ENCODE measurements at places on chromosomes 2 and 18. TPM values are rescaled to one million over a fixed set of nuclear protein-coding genes. Genes with fewer than 3 reads are reported as not detected.
A peak's percentile ranks its signal among the peaks of the same experiment; 100 is the strongest.

- H3K27ac ChIP-seq: no peak overlapping the region
- no peaks in the 10 kb centered on the region for H3K27me3 ChIP-seq
- no peak overlapping the region for H3K4me3 ChIP-seq
- DNase-seq: no peak
Measured at GRCh38 chr18:71625556-71626090, 918.5 kb downstream of the CBLN2 start.

- H3K4me1 ChIP-seq: peaks cover 35% of the 10 kb centered on the region
- peaks cover 9% of the 10 kb centered on the region for H3K36me3 ChIP-seq
- H3K4me3 ChIP-seq: no peak overlapping the region
- no peaks in the 10 kb centered on the region for H3K27me3 ChIP-seq
- H3K27ac ChIP-seq: no peak overlapping the region
Measured at GRCh38 chr18:47893939-47894699, 36.3 kb downstream of the SMAD2 start.

DNA sequence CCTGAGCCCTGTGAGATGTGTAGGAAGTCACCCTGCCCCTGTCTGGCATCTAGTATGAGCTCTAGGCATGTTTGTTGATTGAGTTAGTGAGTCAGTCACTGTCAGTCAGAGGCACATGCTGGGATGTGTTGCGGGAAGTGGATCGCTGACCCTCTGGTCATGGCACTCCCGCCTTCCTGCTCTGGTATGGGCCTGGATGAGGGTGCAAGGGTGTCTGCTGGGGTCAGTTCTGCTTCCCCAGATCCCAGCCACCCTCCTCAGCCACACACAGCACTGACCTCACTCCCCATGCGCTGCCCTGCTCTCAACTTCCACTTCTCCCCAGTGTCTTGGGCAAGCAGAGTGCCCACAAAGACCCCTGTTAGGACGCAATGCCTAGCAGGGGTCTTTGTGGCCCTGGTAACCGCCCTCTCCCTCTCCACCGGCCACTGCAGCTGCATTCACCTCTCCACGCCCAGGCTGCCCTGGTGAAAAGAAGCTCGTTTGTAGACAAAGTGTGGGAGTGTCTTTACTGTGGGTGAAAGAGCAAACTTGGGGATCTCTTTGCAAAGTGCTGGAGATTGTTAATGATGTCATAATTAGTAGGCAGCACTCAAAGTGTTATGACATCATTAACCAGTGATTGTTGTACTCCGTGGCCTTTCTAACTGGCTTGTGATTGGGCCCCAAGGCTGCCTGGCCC lies 252.1 kb downstream of the LDLRAD4 start:
- H3K4me3 ChIP-seq: no peak overlapping the region
- no peaks in the 10 kb centered on the region for H3K27me3 ChIP-seq
- H3K27ac ChIP-seq: peak overlapping the region; percentile 74
- H3K4me1 ChIP-seq: peaks cover 24% of the 10 kb centered on the region
- peaks cover 18% of the 10 kb centered on the region for H3K36me3 ChIP-seq

- peaks cover 9% of the 10 kb centered on the region for H3K4me1 ChIP-seq
- DNase-seq: no peak
- no peak overlapping the region for H3K4me3 ChIP-seq
- H3K27ac ChIP-seq: no peak overlapping the region
- no peaks in the 10 kb centered on the region for H3K36me3 ChIP-seq
Measured at GRCh38 chr18:48986851-48987761, 36.3 kb upstream of the SMAD7 start.

DNA sequence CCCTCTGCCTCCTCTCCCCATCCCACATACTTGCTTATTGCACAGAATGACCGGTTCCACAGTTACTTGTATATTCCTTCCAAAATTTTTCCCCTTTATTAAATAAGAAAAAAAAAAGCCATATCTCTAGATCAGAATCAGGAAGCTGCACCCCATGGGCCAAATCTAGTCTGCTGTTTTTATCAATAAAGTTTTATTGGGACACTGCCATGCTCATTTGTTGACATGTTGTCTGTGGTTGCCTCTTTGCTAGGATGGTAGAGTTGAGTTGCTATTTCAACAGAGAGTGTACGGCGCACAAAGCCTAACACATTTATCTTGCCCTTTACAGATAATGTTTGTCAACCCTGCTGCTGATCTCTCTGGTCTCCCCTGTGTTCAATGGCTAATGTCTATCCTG lies 15.8 kb upstream of the PIEZO2 start:
- no peak overlapping the region for H3K4me3 ChIP-seq
- DNase-seq: no peak
- no peaks in the 10 kb centered on the region for H3K4me1 ChIP-seq
- no peaks in the 10 kb centered on the region for H3K36me3 ChIP-seq
- H3K27ac ChIP-seq: no peak overlapping the region

DNA sequence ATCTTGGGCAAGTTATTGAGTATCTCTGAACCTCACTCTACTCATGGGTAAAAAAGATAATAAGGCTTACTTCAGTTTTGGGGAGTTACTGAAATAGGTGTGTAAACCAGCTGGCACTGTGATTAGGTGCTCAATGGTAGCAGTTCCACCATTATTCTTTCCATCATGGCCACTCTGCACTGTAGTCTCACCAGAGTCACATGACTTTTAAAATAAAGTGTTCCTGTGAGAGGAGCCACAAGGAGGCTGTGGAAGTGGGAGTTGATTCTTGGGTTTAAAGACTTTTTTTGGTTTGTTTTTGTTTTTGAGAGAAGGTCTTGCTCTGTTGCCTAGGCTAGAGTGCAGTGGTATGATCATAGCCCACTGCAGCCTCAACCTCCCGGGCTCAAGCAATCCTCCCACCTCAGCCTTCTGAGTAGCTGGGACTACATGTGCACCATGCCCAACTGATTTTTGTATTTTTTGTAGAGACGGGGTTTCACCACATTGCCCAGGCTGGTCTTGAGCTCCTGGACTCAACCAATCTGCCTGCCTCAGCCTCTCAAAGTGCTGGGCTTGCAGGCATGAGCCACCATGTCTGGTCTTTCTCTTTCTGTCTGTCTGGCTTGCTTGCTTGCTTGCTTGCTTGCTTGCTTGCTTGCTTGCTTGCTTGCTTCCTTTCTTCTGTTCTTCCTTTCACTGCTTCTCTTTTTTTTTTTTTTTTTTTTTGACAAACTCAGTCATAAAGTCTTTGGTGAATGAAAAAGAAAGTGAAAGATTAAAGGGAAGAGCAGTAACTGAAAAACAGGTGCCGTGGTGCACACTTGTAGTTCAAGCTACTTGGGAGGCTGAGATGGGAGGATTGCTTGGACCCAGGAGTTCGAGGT lies 21.2 kb upstream of the ACVR1 start:
- no peaks in the 10 kb centered on the region for H3K36me3 ChIP-seq
- peaks cover 33% of the 10 kb centered on the region for H3K4me1 ChIP-seq
- H3K27me3 ChIP-seq: no peaks in the 10 kb centered on the region
- DNase-seq: no peak

DNA sequence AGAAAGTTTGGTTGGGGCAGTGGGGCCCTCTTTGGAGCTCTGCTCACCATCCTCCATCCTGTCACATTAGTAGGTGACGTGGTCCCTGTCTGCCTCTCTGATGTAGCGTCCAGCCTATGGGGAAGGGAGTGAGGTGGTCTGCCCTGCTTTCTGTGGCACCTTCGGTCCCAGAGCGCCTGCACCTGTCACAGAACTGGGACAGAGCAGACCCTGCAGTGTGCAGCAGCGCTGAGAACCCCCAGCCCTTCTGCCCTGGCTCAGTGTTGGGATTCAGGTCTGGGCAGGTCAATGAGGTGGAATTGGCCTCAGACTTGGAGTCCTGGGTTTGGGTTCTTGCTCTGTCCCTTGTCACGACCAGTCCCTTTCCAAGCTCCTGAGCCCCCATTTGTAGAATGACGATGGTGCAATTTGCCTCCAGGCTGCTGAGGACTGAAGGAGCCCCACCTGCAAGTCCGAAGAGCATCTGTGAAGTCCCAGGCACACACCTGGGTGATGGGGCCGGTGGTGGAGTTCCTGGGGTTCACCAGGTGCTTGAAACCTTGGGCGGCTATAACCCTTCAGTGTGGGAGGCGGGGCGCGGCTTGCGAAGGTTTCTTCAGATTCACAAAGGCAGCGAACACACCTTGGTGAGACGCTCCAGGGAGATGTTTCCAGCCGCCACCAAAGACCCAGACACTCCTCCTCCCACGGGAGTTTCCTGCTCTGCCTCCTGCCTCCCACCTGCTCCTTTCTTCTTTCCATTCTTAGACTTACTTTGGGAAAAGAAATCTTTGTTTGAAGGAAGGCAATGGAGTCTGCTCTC lies 265.4 kb upstream of the HDAC4 start:
- peaks cover 7% of the 10 kb centered on the region for H3K4me1 ChIP-seq
- H3K27me3 ChIP-seq: peaks cover 20% of the 10 kb centered on the region
- DNase-seq: no peak
- no peak overlapping the region for H3K4me3 ChIP-seq
- H3K27ac ChIP-seq: no peak overlapping the region
- H3K36me3 ChIP-seq: no peaks in the 10 kb centered on the region

DNA sequence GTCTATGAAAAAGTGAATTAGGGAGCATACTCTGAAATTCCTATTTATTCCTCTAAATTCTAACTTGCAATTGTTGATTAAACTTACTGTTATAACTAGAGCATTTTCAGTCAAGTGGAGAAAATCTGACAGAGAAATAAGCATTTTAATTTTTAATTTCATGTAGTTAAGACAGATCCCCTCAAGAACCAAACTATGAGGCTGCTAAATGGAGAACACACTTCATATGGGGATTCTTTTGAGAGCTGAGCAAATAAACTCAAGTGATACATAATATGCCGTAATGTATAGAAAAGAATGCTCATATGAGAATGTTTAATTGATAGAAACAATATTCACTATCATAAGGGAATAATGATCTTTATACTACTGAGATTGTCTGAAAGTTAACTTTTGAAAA lies 340.8 kb downstream of the ERBB4 start:
- H3K27me3 ChIP-seq: no peaks in the 10 kb centered on the region
- no peaks in the 10 kb centered on the region for H3K36me3 ChIP-seq
- no peak overlapping the region for H3K4me3 ChIP-seq
- H3K27ac ChIP-seq: no peak overlapping the region

DNA sequence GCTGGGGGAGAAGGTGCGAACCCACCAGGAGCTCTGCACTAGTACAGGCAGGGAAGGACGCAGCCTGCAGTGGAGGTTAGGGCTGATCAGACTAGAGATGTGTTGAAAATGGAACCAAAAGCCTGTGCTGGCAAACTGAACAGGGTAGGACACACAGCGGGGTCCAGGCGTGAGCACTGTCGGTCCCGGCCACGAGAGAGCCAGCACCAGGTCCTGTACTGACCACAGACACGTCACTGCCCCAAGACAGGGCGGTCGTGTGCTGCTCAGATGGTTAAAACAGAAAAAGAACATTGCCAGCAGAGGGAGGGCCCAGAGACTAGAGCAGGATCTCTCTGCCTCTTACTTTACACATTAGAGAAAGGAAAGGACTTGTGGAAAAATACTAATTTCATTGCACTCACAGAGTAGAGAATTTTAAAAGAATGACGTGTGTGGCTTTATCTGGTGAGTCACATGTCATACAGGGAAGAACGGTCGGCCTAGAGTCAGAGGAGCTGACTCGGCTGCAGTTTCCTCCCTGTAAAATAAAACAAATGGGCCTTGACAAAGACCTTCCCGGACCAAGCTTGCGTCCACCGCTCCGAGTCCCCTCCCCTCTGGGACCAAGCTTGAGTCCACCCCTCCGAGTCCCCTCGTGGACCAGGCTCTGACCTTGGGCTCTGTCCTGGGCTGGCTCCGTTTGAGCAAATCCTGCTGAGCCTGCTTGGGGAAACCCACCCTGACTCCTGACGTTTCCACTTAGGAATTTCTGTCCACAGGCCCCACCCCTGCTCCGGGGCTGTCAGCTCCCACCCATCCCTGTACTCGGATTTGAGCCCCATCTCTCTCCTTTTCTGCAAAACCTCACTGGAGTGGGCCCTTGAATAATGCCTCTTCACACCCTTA lies 16.7 kb upstream of the ADI1 start:
- H3K4me3 ChIP-seq: peak overlapping the region; percentile 74
- no peak for DNase-seq
- peak overlapping the region; percentile 96 for H3K27ac ChIP-seq
- H3K36me3 ChIP-seq: no peaks in the 10 kb centered on the region

DNA sequence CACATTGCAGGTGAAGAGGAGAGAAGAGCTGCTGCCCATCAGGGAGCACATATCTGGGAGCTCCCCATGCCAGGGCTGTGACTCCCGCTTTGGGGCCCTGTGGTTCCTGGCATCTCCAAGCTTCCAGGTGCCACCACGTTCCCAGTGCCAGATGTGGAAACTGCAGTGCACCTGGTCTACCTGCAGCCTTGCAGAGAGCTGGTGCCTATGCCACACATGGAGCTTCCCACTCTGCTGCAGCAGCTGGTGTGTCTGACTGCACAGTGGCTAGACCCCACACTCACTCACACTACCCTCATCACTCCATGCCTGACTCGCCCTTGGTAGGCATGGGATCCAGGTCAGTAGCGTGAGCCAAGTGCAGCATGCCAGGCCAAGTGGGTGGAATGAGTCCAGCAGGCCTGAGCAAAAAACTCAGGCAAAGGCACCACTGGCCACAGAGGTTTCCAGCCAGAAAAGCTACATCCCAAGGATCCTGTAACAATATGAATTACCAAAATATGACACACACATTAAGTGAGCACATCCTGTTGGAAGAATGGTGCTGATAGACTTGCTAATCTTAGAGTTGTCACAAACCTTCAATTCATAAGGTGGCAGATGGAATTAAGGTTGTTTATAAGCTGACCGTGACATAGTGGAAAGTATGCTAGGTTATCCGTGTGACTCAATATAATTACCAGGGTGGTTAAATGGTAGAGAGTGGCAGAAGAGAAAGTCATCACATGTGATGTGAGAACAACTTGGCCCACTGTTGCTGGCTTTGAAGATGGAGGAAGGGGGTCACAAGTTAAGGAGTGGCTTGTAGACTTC lies 150.9 kb downstream of the EHBP1 start:
- H3K36me3 ChIP-seq: peaks cover 6% of the 10 kb centered on the region
- no peaks in the 10 kb centered on the region for H3K4me1 ChIP-seq
- no peak overlapping the region for H3K27ac ChIP-seq
- DNase-seq: no peak

DNA sequence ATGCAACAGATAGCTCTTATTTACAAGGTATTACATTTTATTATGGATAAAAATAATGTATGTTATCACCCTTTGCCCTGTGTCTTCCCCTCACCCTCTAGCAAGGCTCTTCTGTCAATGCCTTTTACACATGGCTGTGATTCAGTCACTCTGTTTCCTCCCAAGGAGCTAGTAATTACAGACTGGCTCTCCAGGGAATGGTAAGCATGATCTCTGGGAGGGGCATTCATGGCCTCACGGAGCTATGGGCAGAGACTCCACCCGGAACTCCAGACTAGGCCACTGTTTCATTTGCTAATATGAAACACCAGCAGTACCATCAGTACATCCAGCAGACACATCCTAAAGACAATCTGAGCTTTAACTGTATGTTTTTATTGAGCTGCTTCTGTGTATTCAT lies 410.9 kb upstream of the CYRIA start:
- H3K27me3 ChIP-seq: no peaks in the 10 kb centered on the region
- no peak overlapping the region for H3K4me3 ChIP-seq

The SCN9A gene
- total RNA-seq: 0.17 TPM

The VWA3B gene
- not detected for total RNA-seq

The COLEC11 gene
- 0.48 TPM for total RNA-seq

The GKN2 gene
- not detected for total RNA-seq

The ABCG8 gene
- total RNA-seq: not detected

The FAM136A gene
- 86.2 TPM for total RNA-seq
